ENCODE measurements at places on chromosomes 11 and 22. TPM values are rescaled to one million over a fixed set of nuclear protein-coding genes. Genes with fewer than 3 reads are reported as not detected.

DNA sequence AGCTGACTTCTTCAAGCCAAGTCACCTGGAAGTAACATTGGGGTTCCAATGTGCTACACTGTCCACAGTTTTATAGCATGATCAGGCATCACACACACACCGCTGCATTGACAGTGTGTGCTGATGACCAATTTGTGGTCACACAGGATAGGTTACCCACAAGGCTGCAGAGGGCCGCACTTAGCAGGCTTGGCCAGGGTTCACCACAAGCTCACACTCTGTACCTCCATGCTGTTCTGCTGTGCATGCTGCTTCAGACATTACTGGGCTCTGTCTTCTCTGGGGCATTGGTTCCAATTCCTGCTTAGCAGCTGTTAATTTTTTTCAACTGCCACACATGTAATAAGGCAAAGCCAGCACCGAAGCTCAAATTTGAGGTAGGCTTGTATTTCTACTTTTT lies 11.0 kb upstream of the NRIP3 start:
- DNase-seq: no peak

DNA sequence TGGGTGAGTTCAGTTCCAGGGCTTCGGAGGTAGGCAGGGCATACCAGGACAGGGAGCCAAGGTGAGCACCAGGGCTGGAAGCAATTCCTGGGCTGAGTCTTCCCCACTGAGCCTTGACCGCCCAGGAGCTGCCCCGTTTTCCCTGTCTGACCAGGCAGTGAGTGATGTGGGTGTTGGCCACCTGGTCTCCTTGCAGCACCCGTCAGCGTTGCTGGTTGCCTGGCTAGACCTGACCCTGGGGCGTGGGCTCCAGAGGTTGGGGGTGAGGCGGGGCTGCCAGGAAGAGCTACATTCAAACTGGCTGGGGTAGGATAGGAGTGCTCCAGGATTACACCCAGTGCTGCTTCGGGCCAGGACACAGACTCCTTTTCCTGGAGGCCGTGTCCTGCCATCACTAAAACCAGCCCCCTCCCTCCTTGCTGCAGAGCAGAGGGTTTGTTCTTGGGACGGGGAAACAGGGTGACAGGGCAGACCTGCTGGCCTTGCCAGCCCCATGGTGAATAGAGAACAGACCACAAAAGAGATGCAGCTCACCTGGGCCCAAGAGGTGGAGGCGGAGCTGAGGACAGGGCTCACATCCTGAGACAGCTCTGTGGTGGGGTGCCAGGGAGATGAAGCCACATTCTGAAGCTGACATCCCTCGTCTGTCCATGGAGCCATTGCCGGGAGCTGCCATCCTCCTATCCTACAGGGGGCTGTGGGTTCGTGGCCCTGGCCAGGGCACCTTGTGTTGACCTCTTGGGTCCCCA lies 14.2 kb downstream of the INCENP start:
- no peak for DNase-seq

GRCh38 chr11:70103256-70103975 lies 25.3 kb downstream of the ANO1 start:
- DNase-seq: no peak

- no peak for DNase-seq
Measured at GRCh38 chr22:39893526-39893925, at the start of gene ENTHD1. ENTHD1 (minus strand) TSS chr22:39893760; CDS start chr22:39887748, 6,012 bp downstream.

The MS4A2 gene
- total RNA-seq: not detected

The ACTN3 gene
- total RNA-seq: not detected

DNA sequence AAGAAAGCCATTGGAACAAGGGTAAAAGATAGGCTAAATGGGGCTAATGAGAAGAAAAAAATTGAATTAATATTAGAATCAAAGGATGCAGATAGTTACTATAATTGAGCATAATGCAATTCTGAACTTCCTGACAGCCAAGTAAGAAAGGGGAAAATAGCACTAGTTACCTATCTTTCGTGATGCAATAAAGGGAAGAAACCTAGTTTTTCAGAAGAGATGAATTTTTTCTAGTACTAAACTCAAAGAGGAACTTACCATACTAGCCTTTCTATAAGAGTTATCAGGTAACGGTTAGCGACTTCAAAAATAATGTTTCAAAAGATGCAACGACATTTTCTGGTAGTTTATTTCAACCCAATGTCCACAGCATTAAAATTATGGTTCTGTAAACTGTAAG lies 8.8 kb upstream of the WT1 start:
- DNase-seq: no peak

- DNase-seq: no peak
Measured at GRCh38 chr22:19875061-19875530, 20.4 kb upstream of the GNB1L start.

DNA sequence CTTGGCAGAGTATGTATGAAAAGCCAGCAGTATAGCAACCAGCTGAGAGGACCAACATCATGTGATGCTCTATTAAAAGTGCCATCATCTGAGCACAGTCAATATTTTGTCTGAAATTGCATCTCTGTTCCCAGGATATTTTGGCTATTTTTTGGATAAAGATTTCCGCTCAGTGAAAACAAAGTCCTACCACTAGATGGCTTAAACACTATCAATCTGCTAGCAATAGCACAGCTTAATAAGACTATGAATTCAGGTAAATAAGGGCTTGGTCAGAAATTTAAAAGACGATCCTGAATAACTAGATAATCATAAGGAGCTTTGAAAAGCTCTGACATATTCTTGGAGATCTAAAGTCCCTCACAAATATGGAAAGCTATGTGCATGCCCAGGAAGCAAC lies 74.4 kb downstream of the MS4A13 start:
- DNase-seq: no peak

DNA sequence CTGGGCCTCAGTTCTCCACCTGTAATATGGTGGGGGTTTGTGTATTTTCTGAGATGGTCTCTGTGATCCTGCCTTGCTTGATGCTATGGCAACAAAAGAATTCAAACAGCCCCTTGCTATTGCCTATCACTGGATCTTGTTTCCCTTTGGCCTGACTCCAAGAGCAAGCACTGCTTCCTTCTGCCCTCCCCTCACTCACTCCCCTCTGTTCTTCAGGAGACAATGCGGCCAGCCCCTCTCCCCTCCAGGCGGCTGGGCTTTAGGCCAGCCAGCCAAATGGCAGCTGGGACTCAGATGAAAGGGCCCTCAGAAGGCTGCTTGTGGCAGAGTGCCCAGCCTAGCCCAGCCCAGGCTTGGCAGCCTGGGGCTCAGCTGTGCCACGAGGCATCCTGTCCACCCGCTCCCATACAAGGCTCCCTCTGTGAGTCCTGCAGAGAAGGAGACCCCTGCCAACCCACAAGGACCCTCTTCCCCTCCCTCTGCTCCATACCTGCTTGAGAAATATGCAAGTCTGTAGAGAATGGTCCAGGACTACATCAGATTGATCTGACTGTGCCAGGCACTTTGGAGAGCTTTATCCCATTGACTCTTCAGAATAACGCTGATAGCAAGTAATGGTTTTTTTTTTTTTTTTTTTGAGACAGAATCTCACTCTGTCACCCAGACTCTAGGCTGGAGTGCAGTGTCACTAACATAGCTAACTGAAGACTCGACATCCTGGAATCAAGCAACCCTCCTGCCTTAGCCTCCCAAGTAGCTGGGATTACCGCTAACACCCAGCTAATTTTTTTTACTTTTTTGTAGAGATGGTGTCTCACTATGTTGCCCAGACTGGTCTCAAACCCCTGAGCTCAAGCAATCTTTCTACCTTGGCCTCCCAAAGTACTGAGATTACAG lies 7.6 kb upstream of the KCTD14 start:
- no peak for DNase-seq

DNA sequence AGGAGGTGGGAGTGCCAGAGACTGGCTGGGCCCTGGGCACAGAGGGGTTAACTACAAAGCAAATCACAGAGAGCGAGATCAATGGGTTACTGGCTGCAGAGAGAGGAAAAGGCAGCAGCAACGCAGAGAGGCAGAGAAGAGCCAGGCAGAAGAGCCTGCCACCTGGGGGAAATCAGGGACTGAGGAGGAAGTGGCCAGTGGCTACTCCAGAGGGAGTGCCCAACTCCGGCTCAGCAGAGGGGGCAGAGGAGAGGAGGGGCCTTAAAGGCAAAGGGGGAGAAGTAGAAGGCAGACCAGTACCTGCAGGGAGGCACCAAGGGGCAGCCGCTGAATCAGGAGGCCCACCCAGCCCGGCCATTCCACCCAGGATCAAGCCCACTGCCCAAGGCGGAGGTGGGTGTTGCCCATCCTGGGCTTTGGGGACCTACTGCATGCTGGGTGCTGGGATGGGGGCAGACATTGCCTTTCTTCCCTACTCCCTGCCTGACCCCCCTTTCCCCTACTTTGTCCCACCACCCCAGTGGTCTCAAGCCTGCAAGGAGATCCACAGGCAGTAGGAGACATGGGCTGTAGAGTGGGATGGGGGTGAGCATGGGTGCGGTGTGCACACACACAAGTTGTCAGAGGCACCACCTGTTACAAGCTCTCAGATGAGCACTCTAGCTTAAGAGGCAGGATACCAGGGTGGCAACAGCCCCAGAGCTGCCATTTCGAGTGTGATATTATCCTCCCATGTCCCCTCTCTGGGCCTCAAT lies 926 bp upstream of the GALR3 start:
- no peak for DNase-seq

DNA sequence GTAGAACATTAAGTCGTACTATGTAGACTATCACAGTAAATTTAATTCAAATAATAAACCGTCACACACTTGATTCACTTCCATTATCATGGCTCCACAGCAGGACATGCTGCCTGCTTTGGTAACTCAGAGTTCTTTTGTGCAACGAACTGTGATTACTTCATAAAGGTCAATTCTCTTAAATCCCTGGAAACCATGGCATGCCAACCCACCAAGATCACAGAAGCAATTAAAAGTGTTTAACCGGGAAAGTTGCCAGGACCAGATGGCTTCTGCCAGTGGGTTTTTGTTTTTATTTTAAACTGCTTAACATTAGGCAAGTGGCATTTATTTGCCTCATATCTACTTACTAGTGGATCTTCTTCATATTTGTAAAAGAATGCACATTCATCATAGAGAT lies 1162.1 kb downstream of the DLG2 start:
- peak; percentile 16 for DNase-seq

DNA sequence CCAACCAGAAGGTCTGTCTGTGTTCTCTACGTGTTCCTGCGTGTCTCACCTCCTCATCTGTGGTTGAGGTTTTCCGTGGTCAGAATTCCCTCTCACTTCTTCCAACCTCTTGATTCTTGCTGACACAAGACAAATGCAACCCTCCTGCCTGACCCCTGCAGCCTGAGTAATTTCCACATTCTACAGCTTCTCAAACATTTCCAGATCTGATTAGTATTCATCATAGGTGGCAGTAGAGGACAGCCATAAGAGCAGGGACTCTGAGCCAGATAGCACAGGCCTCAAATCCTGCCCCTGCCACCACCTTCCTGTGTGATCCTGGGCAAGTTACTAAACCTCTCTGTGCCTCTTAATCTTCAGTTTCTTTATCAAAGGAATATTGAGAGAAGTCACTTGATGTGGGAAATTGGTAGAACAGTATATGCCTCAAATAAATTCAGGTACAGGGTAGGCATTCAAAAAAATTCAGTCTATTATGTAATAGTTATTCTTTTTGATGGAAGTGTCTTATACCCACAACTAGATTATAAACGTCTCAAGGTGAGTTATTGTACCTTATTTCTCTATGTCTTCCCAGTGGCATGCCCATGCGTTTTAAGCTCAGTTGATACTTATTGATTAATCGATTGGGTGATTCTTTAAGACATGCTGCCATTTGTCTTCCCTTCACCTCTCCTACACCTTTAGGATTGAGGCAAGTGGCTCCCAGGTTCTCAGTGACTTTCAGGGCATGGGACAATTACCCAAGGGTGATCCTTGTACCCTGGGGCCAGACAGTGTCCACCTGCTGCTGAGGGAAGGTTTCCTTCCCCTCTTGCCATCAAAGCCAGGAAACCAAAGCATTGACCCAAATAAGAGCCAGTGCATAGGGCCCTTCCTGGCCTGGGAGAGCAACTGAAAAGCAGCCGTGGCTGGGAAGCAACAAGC lies 19.6 kb downstream of the POU2AF1 start:
- no peak for DNase-seq

The MS4A8 gene
- not detected for total RNA-seq

DNA sequence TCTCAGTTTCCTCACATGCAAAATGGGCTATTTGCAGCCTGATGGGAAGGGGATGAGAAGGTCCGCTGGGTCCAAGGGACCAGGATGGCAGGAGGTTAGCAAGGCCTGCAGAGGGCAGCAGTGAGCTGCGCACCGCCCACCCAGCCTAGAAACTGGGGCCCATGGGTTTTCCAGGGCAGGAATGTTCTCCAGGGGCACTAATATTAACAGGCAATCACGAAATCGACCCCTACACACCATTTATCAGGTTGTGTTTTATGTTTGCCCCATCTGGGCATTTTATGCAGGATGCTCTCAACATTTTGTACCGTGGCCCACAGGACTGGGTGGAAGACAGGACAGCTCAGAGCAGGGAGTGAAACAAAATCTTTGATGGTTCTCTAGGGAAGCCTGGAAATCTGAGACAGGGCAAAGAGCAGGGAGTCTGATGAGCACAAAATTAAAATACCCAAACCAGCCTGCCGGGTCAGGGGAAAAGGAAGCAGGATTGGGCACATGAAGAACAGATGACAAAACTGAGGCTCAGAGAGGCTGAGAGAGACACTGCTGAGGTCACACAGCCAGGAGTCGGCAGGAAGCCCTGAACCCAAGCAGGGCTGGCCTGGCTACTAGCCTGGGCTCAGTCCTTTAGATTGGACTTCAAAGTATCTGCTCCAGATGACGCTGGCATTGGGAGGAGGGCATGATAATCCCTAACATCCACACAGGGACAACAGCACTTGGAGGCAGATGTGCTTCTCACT lies 1.6 kb upstream of the BCR start:
- DNase-seq: no peak

GRCh38 chr11:10324474-10324873 lies 19.6 kb downstream of the ADM start:
- no peak for DNase-seq

GRCh38 chr11:44310206-44310462 lies 195 bp upstream of the ALX4 start:
- no peak for DNase-seq

The OR2D2 gene
- not detected for total RNA-seq

GRCh38 chr11:122441666-122442035 lies 213.9 kb upstream of the UBASH3B start:
- DNase-seq: no peak

DNA sequence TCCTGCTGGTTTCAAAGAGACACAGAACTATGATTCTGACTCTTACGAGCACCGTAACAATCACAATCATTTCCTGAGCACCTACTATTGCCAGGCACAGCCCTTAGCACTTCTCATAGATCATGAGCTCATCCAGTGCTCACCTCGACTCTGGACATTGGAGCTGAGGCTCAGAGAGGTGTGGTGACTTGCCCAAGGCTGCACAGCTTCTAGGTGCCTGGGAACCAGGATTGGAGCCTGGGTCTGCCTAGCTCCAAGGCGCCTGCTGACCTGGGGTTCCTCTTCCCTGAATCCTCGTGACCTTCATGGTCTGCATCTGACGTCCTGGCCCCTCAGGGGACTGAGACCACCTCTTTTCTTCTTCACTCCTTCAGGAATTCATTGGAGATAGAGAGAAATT lies 50.6 kb upstream of the CRYBB3 start:
- no peak for DNase-seq
